ENCODE measurements at places on chromosomes 6 and 20.

DNA sequence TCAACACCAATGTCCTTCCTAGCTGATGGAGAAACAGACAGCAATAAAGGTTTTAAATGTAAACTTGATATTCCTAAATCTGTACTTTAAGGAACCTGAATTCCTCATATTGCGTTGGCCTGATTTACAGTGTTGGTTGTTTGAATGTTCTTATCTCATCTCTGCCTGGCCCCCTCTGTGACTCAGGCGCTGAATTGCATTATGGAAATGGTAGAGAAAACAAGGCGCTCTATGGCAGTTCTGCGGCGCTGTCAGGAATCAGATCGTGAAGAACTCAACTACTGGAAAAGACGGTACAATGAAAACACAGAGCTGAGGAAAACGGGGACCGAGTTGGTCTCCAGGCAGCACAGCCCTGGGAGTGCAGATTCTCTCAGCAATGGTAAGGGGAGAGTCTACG lies 32.6 kb upstream of the C20orf144 start:
- no peak for DNase-seq

- no peak for DNase-seq
These were observed 1028.3 kb upstream of the EYS start for GRCh38 chr6:66735106-66735890.

DNA sequence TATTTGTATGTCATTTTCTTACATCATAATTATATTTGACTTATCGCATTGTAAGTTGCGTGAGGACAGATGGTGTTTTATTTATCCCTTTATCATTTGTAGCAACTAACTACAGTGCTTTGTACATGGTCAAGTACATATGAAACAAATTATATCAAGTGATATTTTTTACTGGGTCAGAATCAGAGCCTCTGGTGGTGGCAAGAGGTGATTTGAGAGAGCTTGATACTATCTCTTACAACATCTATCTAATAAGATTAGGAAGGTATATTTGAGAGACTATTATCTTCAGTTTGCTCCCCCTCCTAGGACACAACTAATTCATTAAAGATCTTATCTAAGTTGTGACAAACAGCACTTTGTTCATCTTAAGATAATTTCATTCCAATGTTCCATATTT lies 47.7 kb downstream of the BCKDHB start:
- no peak for DNase-seq

GRCh38 chr6:154139892-154140291 lies 100.9 kb downstream of the OPRM1 start:
- no peak for DNase-seq

- DNase-seq: peak; percentile 73
These were observed 35.6 kb upstream of the KCNK16 start for GRCh38 chr6:39357998-39358686.

GRCh38 chr6:80289727-80290126 lies 183.3 kb downstream of the BCKDHB start:
- DNase-seq: no peak

GRCh38 chr6:105882121-105882803 lies 203.9 kb upstream of the PRDM1 start:
- DNase-seq: no peak

DNA sequence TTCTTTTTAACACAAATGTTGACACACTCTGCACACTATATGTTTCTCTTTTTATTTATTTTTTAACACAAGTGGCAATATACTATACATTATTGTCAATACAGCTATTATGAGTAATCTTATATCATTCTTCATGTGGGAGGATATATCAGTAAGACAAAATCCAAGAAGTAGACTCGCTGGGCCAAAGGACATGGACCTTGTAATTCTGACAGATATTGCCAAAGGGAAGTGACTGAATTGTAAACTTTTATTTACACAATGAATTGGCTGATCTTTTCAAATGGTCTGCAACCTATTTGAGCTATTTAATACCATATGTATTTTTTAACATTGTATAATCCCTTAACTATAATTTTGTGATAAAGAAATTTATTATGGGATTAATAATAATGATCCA lies 56.0 kb downstream of the CCDC170 start:
- DNase-seq: no peak

- no peak for DNase-seq
These were observed 26.7 kb downstream of the HCK start for GRCh38 chr20:32078791-32079190.

GRCh38 chr20:50329981-50330503 lies 139.4 kb downstream of the CEBPB start:
- DNase-seq: no peak

- peak; percentile 87 for DNase-seq
These were observed at the start of gene FILIP1 for GRCh38 chr6:75493400-75494064. Gene FILIP1, minus strand, starts transcription at chr6:75493800. Its CDS starts 78,828 bp downstream, at chr6:75414972.

- DNase-seq: no peak
These were observed 7.7 kb downstream of the DDR1 start for GRCh38 chr6:30891816-30892538.

DNA sequence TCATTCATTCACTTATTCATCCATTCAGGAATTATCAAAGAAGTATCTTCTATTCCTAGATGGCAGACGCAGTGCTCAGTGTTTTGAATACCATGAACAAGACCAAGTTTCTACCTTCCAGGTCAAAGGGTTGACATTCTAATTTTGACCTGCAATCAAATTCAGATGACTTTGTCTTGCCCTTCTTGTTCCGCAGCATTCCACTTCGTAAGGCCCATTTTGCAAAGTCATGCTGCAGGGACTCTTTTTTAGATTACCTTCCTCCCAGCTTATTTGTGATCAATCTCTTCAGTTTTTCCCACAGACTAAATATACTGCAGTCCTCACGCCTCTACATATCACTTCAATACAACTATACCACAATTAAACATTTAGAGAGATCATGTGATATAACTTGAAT lies 7.1 kb upstream of the TAAR1 start:
- DNase-seq: no peak

- no peak for DNase-seq
These were observed 122.9 kb downstream of the AKAP7 start for GRCh38 chr6:131258010-131258652.

DNA sequence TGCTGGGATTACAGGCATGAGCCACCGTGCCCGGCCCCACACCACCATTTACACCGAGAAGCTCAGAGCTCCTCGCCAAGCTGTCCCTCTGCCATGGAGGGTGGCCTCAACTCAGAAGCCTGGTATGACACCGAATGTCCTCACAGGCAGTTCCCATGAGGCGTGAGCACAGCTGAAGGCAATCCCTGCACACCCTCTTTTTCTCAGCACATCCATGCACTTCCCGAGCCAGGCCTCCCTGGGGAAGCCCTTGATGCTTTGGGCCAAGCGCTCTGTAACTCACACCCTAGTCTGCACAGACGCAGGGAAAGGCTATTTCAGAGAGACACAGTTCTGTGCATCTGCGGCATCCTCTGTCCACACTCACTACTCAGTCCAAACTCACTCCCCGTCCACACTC lies 18.4 kb downstream of the THBS2 start:
- peak; percentile 21 for DNase-seq

- DNase-seq: no peak
These were observed 39.9 kb downstream of the SGK1 start for GRCh38 chr6:134278000-134278399.

GRCh38 chr20:47740862-47741184 lies 44.5 kb downstream of the SULF2 start:
- no peak for DNase-seq

GRCh38 chr6:157089851-157090250 lies 233.5 kb downstream of the TMEM242 start:
- DNase-seq: no peak

- DNase-seq: peak; percentile 25
These were observed 492 bp upstream of the RNF39 start for GRCh38 chr6:30075790-30076732.

- no peak for DNase-seq
These were observed 285.9 kb downstream of the ALDH8A1 start for GRCh38 chr6:134663800-134664535.

GRCh38 chr6:101490857-101491256 lies 97.3 kb downstream of the GRIK2 start:
- no peak for DNase-seq

DNA sequence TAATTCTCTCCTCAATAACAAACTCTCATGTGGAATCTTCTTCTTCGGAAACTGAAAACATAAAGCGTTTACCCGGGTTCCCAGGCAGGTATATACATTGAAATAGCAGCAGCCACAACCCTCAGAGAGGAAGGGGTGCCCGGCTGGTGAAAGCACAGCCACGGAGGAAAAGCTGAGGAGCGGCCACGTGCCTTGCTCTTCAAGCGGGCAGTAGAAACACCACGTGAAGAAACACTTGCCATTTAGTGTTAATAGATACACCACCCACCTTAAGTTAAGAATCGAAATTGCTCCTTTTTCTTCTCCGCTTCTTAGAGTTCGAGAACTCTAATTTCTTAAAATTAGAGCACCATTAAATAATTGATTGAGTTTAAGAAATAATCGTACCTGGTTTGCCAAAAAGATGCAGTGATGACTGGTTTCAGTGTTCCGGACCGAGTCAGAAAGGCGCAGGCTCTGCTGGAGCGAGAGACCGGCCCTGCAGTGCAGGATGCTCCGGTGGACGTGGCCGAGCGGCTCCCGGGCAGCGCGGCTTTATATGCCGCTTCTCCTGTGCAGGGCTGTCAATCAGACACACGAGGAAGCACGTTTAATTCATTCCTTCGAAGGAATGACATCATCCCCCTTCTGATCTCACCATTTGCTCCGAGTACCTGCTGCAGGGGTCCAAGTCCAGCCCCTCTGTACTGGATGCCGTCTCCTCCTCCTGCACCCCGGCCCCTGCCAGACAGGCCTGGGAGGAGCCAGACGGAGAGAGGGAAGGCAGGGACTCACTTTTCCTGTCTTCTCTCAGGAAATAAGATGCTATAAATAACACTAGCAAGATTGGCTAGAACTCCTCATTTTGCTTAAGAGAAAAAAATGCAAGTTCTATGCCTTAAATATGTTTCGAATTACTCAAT lies at the start of gene THBS2:
Gene THBS2 (minus strand): TSS at position 510 of the 902 bp plus-strand sequence. CDS start 3,062 bp downstream, outside the sequence.
- DNase-seq: peak; percentile 95

DNA sequence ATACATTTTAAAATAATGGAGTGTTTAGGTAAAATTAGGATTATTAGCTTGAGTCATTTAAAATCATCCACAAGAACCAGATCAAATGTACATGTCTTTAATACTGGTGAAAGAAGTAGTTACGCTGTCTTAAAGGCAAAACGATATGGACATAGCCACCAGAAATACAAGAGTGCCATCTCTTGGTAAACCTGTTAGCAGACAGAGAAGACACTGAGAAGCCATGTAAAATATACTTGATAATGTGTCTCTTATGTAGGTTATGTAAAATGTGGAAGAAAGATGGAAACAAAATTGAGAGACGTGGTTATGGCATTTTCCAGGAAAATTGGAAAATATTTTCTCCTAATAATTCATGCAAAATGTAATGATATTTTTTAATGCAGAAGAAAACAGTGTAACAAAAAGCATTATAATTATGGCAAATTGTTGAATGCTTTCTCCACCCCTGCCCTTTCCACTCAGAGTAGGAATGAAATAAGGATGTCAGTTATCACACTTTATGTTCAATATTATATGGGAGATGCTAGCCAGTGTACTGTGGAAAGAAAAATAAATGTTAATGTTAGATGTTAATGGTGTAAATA lies 12.2 kb upstream of the SLC17A2 start:
- no peak for DNase-seq

- no peak for DNase-seq
These were observed 43.1 kb upstream of the SNX9 start for GRCh38 chr6:157779705-157780604.

DNA sequence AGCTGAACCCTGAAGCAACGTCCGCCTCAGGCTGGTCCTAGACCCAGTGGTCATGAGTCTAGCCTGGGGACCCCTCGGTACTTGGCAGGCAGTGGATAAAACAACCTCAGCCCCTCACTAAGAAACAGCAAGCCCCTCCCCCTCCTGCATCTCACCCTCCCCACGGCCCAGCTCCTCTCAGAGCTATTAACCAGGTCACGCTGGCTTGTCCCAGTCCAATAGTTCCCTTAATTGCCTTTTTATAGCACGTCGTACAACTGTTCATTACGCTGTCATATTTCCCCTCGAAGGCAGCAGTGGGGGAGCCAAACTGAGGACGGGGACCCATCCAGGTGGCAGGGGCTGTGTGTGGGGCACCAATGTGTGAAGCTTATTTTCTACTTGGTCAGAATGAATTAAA lies 8.6 kb upstream of the SLC32A1 start:
- no peak for DNase-seq

DNA sequence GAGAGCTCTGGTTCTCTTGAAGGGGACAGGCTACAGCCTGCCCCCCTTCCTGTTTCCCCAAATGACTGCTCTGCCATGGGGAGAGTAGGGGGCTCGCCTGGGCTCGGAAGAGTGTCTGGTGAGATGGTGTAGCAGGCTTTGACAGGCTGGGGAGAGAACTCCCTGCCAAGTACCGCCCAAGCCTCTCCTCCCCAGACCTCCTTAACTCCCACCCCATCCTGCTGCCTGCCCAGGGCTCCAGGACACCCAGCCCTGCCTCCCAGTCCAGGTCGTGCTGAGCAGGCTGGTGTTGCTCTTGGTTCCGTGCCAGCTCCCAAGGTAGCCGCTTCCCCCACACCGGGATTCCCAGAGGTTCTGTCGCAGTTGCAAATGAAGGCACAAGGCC lies 9.8 kb downstream of the VEGFA start:
- DNase-seq: no peak

- DNase-seq: no peak
These were observed 457.1 kb downstream of the HACE1 start for GRCh38 chr6:104402572-104402971.

DNA sequence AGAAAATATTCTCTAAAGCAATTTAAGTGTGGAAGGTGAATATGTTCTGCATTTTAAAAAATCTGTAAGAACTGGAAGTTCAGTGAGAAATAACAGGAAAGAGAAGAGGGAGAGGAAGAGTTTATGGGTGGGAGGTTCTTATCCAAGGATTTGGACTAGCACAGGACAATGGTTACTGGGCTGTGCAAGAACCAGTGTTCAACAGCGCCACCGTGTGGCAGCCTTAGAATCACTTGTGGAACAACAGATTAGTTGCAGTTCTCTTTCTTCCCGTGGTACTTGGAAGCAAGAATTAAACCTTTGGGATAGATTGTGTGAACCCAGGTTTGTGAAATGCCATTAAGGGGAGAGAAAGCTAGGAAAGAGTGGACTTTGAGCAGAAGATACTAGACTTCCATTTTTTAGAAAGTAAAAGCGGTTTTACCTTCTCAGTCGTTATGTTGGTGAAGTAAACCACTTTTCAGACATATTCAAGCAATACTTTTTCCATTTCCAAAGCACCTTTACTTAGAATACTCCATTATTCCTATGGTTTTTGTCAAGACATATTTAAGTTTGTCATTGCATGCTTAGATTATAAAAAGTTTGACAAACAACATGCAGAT lies 436.7 kb downstream of the RNF144B start:
- DNase-seq: no peak

DNA sequence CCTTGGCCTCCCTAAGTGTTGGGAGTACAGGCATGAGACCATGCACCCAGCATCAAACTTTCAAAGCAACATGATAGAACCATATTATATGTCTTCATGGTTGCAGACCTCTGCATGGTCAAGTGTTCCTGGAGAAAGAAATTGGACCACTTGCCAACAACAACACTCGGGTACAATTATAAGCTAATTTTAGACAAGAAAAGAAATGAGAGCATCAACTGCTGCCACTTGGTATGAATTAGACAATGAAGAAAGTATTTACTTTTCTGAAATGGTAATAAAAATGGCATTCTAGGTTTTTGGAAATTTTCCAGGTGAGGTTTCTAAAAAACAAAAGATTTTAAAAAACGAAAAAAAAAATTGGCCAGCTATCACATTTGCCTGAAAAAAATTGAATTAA lies 7.7 kb upstream of the PM20D2 start:
- DNase-seq: no peak

GRCh38 chr6:151341476-151342195 lies 49.7 kb downstream of the ZBTB2 start:
- no peak for DNase-seq
